ENCODE measurements at places on chromosomes 6 and 20. TPM values are rescaled to one million over a fixed set of nuclear protein-coding genes. Genes with fewer than 3 reads are reported as not detected.

RAD21L1 gene
- total RNA-seq: 0.34 TPM

TREM1 gene
- total RNA-seq: 0.20 TPM

PSORS1C1 gene
- total RNA-seq: 8.8 TPM

NKAPL gene
- not detected for total RNA-seq

HMGCLL1 gene
- 0.24 TPM for total RNA-seq

GRIK2 gene
- total RNA-seq: 2.5 TPM

COL12A1 gene
- 106 TPM for total RNA-seq

SLC17A3 gene
- total RNA-seq: not detected

MEP1A gene
- total RNA-seq: not detected

SLC22A7 gene
- total RNA-seq: not detected

LTB gene
- 0.52 TPM for total RNA-seq

CD109 gene
- 18.3 TPM for total RNA-seq

SIRPB2 gene
- total RNA-seq: not detected

All from astrocyte (in vitro differentiated cells and primary cell).